Caco-2 (cell line): ENCODE measurements at places on chromosomes 2 and 18. TPM values are rescaled to one million over a fixed set of nuclear protein-coding genes. Genes with fewer than 3 reads are reported as not detected.

GRCh38 chr2:172510548-172510947, 45.3 kb upstream of the PDK1 start:
- no peak for DNase-seq

GRCh38 chr2:12501469-12502158, 215.1 kb upstream of the TRIB2 start:
- no peak for DNase-seq

DNA sequence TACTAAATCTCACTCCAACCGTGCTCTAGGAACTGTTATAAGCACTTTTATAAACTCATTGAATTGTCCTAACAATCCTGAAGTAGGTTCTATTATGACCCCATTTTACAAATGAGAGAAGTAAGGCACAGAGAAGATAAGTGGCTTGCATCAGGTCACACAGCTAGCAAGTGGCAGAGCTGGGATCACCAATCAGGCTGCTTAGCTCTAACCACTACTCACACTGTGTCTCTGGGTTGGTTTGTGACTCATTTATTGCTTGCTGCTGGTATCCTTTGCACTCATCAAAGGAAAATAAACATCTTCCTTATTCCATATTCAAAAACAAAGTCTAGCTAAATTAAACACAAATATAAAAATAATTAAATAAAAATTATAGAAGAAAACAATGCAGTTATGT, 42.5 kb upstream of the IL1R2 start:
- no peak for DNase-seq

- no peak for DNase-seq
Measured at GRCh38 chr18:49565612-49566011, 3.8 kb downstream of the LIPG start.

Gene TXNDC2
- not detected in 2 replicates for total RNA-seq

- no peak for DNase-seq
Measured at GRCh38 chr2:80074321-80075070, 230.1 kb downstream of the LRRTM1 start.

Gene C18orf54
- total RNA-seq = 5.5 and 7.2 TPM in 2 replicates

GRCh38 chr2:236302555-236302954, 38.3 kb upstream of the ASB18 start:
- DNase-seq = no peak

- no peak for DNase-seq
Measured at GRCh38 chr18:57891707-57892391, 88.7 kb upstream of the ATP8B1 start.

DNA sequence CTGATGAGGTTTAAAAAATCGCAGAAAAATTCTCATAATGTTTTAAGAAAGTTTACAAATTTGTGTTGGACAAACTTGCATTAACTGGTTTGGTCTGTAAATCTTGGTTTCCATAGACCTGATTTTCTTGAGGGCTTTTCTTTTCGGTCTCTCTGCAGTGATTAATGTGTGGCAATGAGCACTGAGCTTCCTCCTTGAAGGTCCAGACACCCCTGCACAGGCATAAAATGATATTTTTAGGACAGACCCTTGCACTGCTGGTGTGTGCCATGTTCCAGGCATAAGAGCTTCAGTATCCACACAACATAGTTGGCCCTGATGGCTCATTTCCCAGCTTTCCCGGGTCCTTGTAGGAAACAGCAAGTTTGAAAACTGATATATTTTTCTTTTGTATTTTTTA, 33.7 kb downstream of the MRPL33 start:
- DNase-seq = no peak
